A549 (cell line): ENCODE measurements at places on chromosomes 1 and 21.

DNA sequence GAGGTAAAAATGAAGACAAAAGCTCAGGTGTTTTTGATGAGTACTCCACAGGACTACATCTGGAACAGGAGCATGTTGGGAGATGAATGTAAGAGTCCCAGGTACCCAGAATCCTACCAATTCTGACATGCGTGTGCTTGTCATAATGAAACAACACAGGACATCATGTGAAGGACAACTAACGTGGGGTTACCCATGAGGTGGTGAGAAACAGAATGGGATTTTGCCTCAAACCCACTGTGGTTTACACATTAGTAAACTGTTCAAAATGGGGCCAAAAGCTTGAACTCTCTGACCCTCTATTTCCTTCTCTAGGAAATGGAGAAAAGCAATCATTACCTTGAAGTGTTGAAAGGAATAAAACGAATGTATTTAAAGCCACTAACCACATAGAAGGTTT, 266.2 kb downstream of the RGS7 start:
- DNase-seq: no peak

- no peak for DNase-seq
These were observed 29.8 kb downstream of the PGM1 start for GRCh38 chr1:63622849-63623566.

DNA sequence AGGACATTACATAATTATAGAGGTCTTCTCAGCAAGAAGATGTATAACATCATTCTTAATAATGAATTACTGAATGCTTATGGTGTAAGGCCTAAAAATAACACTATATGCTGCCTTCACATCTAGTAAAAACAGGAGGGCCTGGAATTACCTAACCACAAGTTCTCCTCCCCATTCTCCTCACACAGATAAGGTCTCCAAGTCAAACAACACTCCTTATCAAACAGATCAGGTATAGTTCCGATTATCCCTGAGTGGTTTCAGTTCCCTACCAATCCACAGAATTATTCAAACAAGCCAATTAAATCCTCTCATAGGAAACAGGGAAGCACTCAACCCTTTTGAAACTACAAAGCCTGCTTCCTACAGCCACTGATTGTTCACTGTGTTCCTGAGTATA, 4.0 kb upstream of the AGBL4 start:
- DNase-seq: no peak

DNA sequence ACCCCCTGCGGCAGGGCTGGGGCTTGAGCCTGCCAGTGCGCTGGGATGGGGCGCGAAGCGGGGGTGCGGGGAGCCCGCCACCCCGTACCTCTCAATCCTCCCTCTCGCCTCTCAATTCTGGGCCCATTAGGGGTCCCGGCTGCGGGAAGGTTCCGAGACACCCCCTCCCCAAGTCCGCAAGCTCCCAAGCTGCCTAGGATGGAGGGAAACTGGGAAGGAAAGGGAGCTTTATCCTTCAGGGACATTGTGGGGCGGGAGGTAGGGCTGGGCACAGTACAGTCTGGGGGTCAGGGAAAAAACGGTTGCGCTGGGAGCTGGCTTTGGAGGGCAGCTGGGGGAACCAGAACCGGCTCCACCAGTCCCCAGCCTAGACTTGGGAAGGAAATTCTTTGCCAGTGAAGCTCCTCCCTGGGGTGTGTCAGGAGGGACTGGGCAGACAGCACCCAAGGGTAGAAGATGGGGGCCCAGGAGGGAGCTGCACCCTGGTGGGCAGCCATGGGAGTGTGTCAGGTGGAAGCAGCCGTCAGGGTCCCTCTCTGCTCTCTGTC, 904 bp downstream of the GJB3 start:
- DNase-seq: no peak

GRCh38 chr1:109162626-109163025, 48.7 kb downstream of the ELAPOR1 start:
- no peak for DNase-seq

- no peak for DNase-seq
These were observed 664 bp upstream of the ADORA3 start for GRCh38 chr1:111504097-111504496.
